CD4-positive, alpha-beta T cell treated with Interleukin-2 at 100 ng/mL for 4 hours (primary cell): ENCODE measurements at places on chromosomes 4 and X.

GRCh38 chrX:77415882-77416281 is 31.3 kb upstream of the FGF16 start:
- no peak for DNase-seq

GRCh38 chr4:124389591-124389990 is 322.9 kb downstream of the ANKRD50 start:
- DNase-seq = no peak

DNA sequence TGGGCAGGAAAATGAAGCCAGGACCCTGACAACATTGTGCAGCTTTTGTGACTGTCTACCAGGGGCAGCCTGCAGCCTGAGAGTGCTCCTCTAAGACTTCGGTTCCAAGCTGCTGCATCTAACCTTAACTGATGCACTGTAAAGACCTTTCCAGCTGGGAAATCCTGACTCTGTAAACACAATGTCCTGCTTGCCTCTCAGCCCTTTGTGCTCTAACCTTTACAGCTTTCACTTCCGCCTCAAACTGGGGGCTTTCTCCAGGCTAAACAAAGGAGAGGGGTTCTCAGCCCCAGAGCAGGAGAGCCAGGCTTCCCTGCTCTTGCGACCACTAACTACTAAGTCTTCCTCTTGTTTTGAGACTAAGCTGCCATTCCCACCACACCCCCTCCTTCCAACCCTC is 19.3 kb upstream of the RASL11B start:
- no peak for DNase-seq

GRCh38 chr4:151035911-151036310 is 20.8 kb upstream of the LRBA start:
- DNase-seq = no peak

DNA sequence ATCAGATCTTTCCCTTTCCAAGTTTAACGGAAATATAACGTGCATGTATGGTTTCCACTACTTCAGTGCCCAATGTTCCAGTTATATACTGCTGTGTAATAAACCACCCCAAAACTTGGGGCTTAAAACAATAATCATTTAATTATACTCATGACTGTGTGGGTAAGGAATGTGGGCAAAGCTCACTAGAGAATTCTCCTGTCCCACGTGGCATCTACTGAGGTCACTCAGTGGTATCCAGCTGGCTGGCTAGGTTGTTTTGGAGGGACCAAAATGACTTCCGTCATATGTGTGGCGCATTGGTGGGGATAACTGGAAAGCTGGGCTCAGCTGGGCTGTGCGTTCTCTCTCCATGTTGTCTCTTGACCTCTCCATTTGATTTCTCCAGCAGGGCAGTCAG is 18.5 kb downstream of the ZCCHC18 start:
- DNase-seq = no peak

- no peak for DNase-seq
Observed at GRCh38 chr4:170004651-170005295, 21.4 kb downstream of the MFAP3L start.
